ENCODE measurements at places on chromosomes 13 and 19.

- peak; percentile 92 for DNase-seq
These were observed 624.0 kb upstream of the KLF12 start for GRCh38 chr13:74758188-74758587.

GRCh38 chr19:35040826-35041547, 534 bp upstream of the HPN start:
- peak; percentile 79 for DNase-seq

DNA sequence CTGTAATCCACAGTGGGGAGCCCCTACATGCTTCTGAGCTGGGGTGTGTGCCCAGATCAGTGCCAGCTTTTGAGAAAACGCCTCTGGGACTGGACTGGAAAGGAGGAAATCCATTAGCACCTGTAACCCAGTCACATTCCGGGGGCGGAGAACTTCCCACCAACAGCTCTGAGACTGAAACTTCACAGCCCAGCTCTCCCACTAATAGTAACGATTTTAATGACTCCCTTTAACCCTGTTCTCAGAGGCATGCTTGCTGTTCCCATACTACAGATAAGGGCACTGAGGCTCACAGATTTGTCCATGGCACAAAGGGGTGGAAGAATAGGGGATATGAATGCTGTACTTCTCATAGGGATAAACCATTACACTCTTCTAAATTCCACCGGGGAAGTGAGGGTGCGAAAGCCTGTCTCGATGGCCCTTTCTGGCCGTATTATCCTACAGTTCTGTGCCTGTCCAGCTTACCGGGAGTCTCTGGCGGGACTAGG, 851 bp downstream of the FBXO46 start:
- DNase-seq = peak; percentile 57

GRCh38 chr19:51478381-51479234, at the start of gene CEACAM18:
CEACAM18 (plus strand) TSS chr19:51478539.
- DNase-seq = no peak

DNA sequence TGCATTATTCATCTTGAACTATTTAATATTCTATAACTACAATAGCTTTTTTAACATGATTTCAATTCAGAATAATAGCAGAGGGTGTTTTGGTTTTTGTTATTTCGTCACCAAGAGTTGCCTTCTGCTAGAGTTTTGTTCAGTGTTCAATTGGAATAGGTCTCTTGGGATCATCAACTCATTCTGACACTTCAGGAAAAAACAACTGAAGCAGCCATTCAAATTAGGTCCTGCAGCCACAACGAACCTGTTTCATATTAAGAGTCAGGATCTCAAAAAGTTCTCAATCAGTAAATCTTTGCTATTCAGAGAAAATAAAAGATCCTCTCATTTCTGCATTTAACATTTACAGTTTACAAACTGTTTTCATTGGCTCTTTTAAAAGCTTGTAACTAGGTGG, 2.4 kb upstream of the CHAMP1 start:
- no peak for DNase-seq

GRCh38 chr13:52449331-52450011, 963 bp downstream of the VPS36 start:
- DNase-seq = no peak

DNA sequence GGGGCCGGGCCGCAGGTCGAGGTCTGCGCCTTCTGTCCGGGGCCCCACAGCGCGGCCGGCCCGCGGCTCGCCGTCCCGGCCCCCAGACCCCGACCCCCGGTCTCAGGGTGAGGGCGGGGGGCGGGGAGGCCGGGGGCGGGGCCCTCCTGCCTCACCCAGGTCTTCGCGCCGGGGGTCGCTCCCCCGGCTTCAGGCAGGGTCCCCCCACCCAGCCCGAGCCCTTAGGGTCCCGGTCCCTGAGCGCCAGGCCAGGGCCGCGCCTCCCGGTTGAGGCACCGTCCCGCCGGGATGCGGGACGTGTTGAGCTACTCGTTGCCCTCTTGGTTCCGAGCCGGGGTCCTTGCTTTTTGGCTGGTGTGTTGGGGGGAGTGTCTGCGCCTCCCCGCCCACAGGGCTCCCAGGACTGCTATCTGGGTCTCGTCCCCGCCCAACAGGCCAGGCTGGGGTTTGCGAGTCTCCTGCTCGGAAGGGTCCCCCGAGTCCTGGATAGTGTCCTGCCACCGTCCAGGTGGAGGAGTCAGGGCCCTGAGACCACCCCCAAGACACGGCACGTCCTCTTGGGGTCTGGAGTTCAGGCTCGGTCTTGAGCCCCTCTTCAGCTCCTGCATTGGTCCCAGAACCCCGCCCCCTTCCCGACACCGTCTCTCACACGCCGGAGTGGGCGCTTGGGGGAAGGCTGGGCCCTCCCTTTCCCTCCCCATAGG, 452 bp downstream of the PIAS4 start:
- peak; percentile 26 for DNase-seq

DNA sequence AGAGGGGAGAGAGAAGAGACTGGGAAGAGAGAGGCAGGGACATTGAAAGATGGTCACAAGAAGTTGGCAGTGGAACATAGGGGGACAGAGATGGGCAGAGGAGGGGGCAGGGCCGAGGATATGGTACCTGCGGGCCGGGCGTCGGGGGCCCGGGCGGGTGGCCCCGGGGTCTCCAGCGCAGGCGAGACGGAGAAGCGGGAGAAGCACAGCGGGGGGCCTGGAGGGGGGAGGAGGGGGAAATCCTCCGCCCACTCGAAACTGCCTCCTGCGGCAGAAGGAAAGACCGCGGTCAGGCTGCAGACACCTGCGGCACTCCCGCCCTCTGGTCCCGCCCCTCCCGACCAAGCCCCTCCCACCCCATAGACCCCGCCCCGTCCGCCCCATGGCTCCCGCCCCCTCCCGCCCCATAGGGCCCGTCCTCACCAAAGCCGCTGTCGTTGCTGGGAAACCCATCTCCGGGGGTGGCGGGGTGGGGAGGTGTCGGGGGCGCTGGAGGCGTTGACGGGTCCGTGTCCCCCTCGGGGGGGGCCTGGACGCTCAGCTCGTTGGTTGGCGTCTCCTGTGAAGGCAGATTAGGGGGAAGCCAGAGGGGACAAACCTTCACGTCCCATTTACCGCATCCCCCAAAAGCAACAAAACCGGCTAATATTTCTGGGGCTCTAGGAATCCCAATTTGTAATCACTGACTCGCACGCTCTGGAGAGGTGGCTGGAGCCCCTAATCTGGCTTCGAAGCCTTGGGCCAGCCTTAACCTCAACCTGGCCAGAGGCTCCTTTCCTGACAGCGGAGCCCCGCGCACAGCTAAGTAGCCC, 20.4 kb downstream of the LMTK3 start:
- no peak for DNase-seq

DNA sequence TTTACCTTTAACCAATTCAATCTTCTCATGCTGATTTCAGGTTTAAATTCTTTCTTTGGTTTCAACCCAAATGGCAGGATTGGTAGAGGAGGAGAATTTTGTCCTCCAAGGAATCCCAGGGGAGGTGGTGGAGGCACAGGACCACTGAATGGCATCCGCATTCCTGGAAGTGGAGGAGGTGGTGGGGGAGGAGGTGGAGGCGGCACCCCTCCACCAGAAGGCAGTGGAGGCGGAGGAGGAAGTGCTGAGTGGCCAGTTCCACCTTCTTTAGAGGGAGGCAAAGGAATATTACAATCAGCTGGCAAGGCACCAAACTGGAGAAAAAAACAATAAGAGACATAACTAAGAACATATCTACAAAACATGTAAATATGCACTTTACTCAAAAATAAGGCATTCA, 192.9 kb downstream of the DIAPH3 start:
- DNase-seq = peak; percentile 4

DNA sequence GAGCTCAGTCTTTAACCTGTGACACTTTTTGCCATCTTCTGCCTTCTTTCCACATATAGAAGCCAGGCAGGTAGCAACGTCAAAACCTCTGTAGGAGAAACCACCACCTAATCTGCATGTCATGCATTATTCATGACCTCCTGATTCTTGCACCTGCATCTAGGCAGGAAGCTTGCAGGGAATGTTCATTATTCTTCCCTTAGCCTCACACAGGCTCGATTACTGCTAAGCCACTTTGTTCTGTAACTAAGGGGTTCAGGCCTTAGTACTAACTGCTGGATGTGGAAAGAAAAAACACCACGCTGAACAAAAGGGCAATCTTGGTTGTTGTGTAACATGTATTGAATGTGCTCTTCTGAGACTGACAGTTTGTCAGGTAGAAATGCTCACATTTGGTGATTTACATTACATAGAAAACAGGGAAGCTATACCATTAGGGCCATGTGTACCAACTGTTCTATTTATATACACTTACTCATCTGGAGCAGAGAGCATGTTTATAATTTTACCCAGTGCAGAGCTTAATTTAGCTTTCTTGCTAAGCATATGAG, 366.9 kb downstream of the KLF12 start:
- no peak for DNase-seq

DNA sequence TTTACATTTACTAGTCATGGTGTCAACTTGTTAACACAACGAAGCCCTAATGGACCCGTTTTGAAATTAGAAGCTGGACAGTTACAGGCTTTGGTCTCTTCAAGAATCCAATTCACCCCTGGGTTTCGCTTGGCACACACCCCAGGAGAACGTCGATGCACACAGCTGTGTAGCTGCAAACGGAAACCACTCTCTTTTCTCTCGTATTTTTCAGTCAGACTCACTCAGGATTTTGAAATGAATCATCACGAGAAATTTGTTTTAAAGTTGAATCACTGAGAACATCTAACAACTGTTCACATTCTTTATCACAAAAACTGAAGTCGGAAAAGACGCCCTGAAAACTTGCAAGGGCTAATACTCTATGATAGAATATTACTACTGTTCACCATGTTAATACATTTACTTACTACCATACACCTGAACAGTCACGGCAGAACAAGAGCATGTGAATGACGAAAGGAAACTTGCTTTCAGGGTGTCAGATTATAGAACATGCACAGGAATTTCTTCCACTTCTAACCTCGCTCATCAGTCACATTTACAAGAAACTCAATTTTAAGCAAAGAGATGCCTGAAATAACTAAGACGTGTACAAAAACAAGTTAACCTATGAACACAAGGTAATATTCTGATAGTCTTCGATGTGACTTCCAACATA, 4.7 kb downstream of the PNMA8A start:
- no peak for DNase-seq

GRCh38 chr19:20664901-20665781, 3.8 kb upstream of the ZNF626 start:
- peak; percentile 83 for DNase-seq

- DNase-seq = no peak
These were observed 12.2 kb downstream of the PLEKHJ1 start for GRCh38 chr19:2223959-2224358.

DNA sequence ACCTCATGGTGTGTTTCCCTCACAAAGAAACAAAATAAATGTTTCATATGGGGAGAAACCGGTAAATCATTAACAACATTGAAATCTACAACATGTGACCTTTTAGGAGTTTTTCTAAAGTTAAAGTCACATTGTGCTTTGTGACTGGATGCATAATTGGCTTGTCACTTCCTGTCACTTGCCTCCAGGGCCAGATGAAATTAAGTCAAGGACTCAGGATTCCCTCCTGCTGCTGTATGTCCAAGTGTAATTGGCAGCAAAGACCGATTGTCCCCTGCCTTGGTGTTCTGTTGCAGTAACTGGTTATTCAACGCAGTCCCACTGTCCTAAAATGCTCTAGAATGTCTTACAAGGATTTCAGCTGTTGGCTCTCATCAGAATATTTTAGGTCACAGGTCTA, 448.2 kb downstream of the LIG4 start:
- no peak for DNase-seq

DNA sequence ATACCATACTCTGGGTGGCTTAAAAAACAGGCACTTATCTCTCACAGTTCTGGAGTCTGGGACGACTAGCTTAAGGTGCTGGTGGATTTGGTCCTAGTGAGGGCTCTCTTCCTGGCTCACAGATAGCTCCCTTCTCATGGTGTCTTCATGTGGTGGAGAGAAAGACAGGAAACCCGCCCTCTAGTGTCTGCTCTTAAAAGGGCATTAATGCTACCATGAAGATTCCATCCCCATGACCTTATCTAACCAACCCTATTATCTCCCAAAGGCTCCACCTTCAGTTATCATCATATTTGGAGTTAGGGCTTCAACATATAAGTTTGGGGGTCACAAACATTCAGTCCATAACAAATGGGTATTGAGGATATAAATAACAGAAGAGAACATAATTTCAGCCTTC, 139.4 kb downstream of the HS6ST3 start:
- DNase-seq = peak; percentile 57

DNA sequence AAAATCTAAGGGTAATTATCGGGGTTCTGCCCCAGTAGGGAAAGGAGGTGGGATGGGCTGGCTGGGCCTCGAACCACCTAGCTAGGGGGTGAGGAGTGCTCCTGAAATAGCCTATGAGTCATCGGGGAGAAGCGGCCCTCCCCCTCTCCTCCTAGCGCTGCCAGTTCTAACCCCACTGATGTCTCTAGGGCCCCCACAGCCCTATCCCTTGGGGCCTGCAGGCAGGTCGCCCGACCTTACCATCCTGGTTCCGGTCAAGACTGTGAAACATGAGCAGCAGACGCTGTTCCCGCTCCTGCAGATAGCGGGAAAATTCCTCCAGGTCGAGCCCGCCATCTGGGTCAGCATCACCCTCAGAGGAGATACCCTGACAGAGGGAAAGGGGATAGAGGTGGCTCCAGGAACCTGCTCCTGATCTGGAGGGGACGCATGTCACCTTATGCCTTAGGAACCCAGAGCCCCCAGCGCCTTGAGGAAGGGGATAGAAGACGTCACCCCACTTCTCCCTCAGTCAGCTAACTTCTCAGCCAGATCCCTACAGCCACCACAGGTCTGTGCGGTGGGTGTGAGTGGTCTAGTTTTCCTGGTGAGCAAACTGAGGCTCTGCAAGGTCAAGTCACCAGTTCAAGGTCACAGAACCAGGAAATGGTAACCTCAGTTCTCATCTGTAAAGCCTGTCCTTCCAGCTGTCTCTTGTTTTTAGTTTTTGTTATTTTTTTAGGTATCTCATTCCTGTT, 1.5 kb downstream of the SLC25A23 start:
- DNase-seq = no peak

DNA sequence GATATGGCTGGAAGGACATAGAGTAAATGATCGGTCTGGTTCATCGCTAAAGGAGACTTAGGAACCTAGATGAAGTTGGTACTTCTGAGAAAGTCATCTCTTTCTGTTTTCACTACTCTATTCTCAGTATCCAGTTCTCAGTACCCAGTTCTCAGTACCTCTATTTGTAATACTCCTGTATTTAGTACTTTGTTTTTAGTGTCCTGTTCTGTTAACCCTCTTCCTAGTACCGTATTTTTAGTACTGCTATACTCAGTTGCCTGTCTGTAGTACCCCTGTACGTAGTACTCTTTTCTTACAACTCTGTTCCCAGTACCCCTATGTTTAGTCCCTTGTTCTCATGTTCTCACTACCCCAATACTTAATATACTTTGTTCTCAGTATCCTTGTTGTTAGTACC, 1.2 kb downstream of the RFXAP start:
- DNase-seq = no peak

All from ELF-1 (cell line).